ENCODE measurements at places on chromosomes 5 and 9.

- no peak for DNase-seq
These were observed 472.7 kb upstream of the CDH9 start for GRCh38 chr5:27511061-27511460.

- no peak for DNase-seq
These were observed 336.1 kb upstream of the ADAMTSL1 start for GRCh38 chr9:18137815-18138214.

- DNase-seq = no peak
These were observed 118.7 kb upstream of the PUM3 start for GRCh38 chr9:2962471-2963172.

DNA sequence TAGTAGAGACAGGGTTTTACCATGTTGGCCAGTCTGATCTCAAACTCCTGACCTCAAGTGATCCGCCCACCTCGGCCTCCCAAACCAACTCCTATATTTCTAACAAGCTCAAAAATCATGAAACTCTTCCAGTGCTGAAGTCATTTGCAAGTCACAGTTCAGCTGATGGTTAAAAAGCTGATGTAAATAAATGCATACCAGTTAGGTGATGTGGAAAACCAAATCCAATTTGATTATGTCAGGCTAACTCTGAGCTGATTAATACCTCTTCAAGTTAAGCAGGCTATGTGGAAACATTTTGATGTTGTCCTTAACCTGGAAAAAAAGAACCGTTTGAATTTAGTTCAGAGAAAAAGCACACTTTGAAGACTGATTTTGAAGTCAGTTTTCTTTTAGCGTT, 51.0 kb downstream of the TMEM252 start:
- DNase-seq = no peak

GRCh38 chr5:14182761-14183160, 39.6 kb downstream of the TRIO start:
- no peak for DNase-seq

DNA sequence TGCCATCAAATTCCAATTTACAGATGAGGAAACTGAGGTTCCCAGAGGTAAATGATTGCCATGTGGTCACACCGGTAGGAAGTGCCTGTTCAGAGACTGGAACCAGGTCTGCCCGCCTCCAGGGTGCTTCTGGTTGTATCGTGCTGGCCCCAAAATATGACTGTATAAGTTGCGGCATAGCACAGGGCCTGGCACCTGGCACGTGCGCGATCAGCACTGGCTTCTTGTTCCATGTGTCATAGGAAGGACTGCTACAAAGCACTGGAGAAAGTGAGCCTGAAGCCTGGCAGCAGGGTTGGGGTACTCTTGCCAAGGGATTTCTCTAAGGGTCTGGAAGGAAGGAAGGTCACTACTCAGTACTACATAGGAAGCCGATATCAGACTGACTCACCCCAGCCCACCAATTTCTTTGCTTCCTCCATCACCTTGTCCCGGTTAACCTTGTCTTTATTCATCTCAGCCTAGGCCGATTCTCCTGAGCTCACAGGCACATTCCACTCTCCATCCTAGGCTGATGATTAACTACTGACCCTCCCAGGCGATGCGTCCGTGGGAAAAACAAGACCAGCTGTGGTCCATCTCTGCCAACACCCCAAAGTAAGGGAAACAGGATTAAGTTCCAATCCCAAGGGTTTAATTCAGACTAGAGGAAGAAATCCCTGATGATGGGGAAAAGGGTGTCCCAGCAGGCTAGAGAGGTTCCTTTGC, 1.8 kb downstream of the HRH2 start:
- DNase-seq = no peak

GRCh38 chr9:6113312-6113711, 97.9 kb upstream of the RANBP6 start:
- no peak for DNase-seq

- no peak for DNase-seq
These were observed 27.6 kb upstream of the SMIM23 start for GRCh38 chr5:171757853-171758535.

GRCh38 chr9:6931913-6932312, 174.1 kb downstream of the KDM4C start:
- DNase-seq = no peak

GRCh38 chr5:126746290-126746689, 30.6 kb upstream of the LMNB1 start:
- DNase-seq = no peak

DNA sequence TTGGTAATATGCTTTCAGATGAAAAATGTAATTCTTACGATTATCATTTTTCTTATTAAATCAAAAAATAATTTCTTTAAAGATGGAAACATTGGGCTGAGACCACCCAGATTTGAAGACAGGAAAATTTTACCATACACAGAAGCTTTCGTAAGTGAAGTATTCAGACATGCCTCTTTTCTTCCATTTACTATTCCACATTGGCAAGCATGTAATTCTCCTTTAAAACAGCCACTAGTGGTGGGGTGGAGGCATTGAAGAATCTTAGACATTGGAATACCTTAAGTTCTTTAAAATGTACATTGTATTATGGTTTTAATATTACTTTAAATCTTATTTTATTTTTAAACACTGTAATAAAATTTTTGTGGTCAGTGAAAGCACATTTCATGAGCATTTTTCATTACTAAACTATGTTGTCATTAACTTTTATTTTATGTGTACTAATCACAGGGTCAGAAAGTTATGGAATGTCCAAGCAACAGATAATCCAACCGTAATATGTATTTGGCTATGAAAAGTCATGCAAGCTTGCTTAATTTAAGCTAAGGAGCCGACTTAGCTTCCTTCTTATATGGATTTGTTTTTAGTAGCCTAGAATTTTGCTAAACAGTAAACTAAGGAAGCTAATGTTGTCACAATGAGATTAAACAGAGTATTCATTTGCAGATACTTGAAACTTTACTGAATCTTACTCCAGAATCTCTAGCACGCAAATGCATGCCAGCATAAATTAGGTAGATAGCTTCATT, 97.4 kb upstream of the ALDH1A1 start:
- no peak for DNase-seq

- DNase-seq = peak; percentile 60
These were observed 101.1 kb upstream of the NR4A3 start for GRCh38 chr9:99720455-99721050.

DNA sequence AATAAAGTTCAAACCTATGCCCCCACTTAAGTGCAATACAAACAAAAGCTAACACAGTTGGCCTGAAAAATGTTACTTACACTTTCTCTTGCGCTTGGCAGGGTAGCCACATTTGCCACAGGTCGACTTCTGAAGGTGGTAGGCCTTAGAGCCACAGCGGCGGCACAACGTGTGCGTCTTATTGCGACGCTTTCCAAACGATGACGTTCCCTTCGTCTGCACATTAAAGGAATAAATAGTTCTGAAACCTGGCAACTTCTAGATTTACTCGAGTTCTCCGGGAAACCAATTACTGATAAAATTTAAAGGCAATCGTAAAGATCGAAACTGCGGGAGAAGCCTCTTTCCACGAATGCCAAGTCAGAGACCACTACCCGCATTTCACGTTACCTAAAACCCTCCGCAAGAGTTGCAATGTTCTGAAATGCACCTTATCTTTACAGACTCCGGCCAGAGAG, 602 bp downstream of the RPL37 start:
- DNase-seq = peak; percentile 70

GRCh38 chr5:121701731-121702130, 150.0 kb upstream of the FTMT start:
- no peak for DNase-seq

GRCh38 chr5:153350175-153350883, 140.1 kb upstream of the GRIA1 start:
- no peak for DNase-seq

DNA sequence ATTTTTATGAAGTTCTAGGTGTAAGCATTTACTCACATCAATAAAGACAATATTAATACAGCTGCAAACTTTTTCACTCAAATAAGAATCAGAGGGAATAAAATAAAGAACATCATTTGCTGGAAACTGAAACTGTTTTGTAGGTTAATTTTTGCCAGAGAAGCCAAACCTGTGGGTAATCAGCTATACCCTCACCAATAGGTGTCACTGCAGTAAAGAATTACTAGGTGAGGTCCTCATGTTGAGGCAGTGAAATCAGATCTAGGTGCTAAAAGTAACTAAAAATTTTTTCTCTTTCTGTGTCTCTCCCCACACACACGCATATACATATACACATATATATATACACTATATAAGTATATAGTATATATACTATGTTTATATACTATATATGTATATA, 1016.3 kb upstream of the SEMA6A start:
- no peak for DNase-seq

GRCh38 chr5:123092696-123093095, 3.7 kb downstream of the PRDM6 start:
- DNase-seq = peak; percentile 25

- no peak for DNase-seq
These were observed 550.6 kb downstream of the CDH10 start for GRCh38 chr5:24094081-24094679.

DNA sequence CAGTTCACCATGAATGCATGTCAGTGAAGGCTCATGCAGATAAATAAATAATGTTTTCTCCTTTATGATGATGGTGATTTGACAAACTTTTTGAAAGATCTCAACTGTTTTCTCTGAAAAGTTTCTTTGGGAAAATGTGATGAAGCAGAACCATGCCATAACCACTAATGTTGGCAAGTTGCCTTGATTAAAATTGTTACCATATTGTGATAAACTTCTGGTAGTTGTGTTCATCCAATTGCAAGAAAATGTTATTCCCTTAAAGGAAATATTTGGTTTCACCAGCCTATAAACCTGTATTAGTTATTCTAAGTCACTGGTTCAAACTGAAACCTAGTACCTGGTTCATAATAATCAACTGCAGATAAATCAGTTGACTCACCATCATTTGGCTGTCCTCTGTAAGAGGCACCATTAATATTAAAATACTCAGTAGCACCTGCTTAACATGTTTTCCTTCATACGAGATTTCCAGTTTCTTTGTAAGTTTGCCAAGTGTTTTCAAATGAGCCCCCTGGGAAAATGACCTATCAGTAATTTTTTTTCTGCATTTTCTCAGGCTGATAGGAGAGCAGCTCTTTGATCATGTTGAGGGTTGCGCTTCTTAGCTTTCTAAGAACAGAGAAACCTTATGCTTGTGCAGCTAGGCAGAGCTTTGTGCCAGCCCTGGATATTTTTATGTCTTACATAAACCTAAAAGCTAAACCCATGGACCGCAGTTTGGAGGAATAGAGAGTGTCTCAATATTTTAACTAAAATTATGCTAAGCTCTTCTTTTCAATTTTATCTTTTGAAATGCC, 88.0 kb downstream of the LURAP1L start:
- no peak for DNase-seq

GRCh38 chr9:89690334-89690912, 85.6 kb downstream of the GADD45G start:
- DNase-seq = peak; percentile 39

DNA sequence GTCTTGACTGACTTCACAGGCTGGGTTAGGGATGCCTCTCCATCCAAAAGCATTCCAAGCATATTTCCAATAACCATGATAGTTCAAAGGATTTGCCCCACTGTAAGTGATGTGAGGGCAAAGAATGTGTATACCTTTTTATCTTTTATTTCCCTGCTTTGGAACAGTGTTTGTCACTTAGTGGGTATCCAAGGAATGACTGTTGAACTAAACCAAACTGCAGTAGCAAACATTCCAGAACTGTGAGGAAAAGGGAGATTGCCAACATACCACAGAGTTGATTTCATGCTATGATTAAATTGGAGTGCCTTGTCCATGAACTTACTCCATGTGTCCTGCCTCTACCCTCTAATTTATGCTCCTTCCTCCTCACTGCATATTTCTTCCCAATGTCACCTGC, 400.0 kb downstream of the KIAA0825 start:
- no peak for DNase-seq

GRCh38 chr5:85476617-85477016, 1091.9 kb upstream of the EDIL3 start:
- DNase-seq = no peak

DNA sequence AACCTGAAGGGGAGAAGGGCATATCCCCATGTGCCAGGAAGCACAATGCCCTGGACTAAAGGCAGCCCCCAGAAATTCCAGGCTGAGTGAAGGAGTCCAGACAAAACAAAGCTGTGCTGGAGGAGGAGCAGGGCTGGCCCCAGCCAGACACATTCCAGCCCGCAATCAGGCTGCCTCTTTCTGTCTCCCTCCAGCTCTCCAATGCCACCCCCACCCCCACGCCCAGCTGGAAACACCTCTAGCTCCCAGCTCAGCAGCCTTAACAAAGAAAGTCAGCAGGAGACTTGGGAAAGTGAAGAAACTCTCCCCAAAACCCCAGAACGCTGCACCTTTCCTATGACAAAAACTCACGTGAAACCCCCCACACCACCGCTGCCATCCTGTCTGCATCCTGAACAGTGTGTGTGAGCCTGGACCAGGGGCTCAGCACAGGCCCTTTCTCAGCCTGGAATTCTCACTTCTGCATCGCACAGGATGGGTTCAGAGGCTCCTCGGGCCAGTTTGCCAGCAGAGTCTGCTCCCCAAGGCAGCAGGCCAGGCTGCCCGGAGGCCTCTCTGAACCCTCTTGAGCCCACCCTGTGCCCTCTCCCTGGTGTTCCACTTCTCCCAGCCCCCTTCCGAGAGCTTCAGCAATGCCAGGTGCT, 96.2 kb upstream of the ICE1 start:
- DNase-seq = no peak

GRCh38 chr9:80028501-80028900, 456.7 kb downstream of the TLE4 start:
- no peak for DNase-seq

DNA sequence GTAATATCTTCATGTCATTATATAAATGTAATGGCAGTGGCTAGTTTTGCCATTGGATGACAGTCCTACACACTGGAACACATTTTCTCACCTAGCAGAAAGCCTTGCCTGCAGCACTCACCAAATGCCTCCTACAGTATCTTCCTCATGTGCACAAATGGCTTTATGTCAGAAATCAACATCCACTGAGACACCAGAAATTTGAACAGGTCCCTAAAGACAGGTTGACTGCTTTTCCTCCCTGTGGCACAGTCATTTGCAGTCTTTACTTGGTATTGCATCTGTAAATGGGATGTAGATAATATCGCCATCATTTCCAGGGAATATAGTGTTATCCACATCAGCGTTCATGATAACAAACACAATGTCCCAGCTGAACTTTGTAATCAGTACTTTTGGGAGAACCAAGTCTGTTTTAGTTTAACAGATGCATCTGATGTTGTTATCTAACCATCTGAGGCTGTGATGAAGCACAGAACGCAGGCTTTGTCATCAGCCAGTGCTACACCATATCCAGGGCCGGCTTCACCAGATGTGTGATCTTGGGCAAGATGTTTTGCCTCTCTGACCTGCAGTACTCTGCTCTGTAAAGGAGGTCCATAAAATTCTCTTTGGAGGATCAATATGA, 83.9 kb upstream of the TAS2R1 start:
- DNase-seq = no peak

DNA sequence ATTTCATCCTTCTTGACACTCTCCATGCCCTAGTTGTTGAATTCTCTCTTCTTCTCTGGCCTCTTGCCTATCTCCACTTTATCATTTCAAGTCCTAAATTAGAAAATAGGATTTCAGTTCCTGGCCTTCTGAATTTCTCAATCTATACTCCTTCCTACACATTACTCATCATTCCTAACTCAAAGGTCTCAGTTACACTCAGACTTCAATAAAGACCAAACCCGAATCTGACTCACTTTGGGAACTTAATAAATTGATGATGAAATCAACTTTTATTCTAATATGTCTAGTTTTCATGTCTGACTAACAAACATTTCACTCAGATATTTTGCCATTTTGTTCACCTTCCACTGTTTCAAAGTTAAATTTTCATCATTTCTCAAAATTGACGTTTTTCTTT, 113.6 kb upstream of the TSLP start:
- no peak for DNase-seq

GRCh38 chr9:37617832-37618231, 25.4 kb upstream of the TOMM5 start:
- DNase-seq = no peak

All from B cell (primary cell).